SK-N-DZ (cell line): ENCODE measurements at places on chromosomes 6 and 20.

DNA sequence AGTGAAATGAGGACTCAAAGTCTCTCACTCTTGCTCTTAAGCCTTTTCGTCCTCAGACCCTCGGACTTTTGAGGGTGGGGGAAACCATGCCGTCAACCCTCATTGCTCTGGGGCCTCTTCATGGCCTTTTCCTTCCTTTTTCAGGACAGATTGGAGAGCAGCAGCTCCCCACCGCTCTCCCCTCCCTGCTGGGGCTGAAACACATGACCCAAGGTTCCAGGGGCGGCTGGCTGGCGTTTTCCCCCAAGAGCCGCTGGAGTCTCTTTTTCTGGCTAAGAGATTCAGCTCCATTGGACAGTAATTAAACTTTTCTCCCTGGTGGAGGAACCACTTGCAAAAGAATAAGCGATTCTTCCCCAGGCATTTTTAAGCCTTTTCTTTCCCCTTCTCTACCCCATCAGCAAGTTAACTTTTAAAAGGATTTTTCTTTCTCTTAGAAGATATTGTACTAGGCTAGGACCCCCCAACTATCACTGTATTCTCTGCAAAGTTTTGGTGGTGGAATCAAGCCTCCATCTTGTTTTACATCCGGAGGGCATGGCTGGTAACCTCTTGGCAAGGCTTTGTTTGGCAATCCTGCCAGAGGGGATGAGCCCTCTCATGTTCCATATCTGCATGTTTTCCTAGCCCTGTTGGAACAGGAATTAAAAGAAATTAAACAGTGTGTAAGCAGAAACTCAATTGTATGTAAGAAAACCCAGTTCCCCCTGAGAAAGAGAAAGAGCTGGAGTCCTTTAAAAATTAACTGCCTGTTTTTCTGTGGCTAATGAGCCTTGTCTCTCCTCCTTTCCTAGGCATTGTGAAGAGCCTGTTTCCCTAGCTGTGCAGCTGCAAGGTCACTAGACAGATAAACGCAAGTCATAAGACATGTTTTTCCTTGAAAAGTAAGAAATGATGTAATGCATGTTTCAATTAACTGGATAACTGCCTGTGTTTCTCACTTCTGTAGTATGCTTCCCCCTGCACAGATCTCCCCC lies 100.8 kb upstream of the GPR6 start:
- no peak for DNase-seq

GRCh38 chr6:41071501-41071922 lies 644 bp downstream of the OARD1 start:
- DNase-seq, result no peak

GRCh38 chr20:11350126-11351005 lies 567.3 kb upstream of the BTBD3 start:
- no peak for DNase-seq

DNA sequence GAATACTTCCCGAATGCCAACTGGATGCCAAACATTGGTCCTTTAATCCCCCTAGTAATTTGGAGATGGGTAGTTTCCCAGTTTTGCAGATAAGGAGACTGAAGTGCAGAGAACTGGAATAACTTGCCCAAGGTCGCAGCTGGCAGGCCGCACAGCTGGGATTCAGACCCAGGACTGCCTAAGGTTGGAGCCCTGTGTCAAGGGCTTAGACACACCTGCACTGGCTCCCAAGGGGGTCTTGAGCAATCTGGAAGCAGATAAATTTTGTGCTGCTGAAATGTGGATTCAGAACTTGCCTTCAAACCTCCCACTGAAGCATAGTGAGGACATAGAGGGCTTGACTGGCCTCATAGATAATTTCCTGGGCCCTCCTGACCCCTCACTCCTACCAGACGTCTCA lies 30.5 kb downstream of the FOXP4 start:
- no peak for DNase-seq

DNA sequence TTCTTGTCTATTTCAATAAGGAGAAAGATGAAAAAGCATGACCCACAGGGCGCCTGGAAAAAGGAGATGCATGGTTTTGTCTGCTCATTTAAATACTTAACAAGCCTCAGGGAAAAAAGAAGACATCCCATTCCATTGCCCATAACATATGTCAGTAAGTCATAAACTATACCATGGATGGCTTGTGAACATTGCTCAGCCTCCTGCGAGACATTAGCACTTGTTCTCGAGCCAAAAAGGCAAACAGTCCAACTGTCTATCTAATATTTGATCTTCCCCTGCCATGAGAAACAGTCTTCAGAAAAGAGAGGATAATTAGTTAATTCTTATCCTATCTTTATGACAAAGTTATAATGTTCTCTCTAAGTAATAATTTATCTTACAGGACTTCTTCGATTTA lies 527.4 kb downstream of the HACE1 start:
- no peak for DNase-seq

DNA sequence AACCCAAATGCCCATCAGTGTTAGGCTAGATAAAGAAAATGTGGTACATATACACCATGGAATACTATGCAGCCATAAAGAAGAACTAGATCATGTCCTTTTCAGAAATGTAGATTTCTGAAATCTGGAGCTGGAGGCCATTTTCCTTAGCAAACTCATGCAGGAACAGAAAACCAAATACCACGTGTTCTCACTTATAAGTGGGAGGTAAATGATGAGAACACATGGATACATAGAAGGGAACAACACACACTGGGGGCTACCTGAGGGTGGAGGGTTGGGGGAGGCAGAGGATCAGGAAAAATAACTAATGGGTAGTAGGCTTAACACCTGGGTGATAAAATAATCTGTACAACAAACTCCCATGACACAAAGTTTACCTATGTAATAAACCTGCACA lies 188.9 kb upstream of the PRND start:
- DNase-seq, result no peak

DNA sequence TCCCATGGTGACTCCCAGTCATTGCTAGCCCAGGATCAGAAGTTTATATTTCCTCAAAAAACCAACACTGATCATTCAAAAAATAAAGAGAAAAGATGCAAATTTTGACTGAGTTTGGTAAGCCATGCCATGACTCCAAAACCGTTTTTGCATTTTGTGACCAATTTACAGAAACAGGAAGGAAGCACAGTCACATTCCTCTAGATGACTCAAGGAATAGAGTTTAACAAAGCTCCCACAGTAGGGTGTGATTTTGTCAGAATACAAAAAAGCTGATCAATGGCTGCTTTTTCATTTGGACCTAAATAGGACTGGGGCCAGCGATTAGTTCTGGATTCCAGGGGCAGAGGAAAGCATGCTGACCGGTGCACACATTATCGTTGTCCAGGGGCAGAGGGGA lies 179.4 kb upstream of the AFDN start:
- DNase-seq, result no peak

DNA sequence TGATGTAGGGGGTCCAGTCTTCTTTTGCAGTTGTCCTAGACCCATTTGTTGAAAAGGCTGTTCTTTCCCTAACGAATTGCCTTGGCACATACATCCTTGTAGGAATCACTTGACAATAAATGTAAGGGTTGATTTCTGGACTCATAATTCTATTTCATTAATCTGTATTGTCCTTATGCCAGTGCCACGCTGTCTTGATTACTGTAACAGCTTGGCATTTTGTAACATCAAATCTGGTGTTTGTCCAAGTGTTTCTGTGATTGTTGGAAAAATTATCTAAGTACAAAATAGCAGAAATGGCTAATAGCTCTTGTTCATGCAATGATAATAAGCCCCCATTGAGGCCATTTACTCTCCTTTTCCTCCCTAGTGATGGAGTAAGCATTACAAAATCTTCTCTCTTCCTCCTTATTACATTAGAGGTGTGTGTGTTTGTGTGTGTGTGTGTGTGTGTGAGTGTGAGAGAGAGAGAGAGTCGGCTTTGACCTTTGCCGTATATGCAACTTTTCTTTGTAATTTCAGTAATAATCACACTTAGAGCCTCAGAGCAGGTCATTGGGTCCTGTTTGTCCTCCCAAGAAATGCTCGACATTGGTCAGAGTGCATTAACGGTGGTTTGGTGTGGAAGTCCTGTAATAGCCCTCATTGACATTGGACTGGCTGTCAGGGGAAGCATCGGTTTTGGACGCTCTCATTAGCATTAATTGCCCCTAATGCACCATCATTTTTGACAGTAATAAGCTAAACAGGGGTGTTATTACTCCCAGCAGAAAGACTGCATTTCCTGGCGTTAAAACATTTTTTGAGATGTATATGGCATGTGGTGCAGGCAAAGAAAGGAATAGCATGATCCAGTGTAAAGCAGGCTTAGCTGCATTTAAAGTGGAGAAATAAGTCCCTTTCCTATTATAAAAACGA lies 40.7 kb upstream of the MROH8 start:
- no peak for DNase-seq

- DNase-seq, result no peak
These were observed 71.9 kb upstream of the NHSL1 start for GRCh38 chr6:138571181-138571580.

DNA sequence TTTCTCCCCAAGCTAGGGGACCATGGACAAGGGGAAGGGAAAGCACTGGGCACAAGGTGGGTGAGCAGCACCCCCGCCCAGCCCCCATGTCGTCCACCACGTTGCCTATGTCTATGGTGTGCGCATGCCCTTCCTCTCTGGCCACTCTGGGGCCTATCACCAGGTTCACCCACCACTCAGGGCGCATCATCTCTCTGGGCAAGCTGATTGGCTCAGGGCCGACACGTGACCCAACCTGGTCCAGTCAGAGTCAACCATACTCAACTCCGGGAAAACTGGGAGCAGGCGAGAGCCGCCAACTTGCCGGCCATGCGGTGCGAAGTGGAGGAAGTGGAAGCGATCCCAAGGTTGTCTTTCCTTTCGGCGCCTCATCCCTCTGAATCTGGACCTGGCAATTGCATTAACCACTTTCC lies 25.9 kb downstream of the ACSS1 start:
- no peak for DNase-seq

DNA sequence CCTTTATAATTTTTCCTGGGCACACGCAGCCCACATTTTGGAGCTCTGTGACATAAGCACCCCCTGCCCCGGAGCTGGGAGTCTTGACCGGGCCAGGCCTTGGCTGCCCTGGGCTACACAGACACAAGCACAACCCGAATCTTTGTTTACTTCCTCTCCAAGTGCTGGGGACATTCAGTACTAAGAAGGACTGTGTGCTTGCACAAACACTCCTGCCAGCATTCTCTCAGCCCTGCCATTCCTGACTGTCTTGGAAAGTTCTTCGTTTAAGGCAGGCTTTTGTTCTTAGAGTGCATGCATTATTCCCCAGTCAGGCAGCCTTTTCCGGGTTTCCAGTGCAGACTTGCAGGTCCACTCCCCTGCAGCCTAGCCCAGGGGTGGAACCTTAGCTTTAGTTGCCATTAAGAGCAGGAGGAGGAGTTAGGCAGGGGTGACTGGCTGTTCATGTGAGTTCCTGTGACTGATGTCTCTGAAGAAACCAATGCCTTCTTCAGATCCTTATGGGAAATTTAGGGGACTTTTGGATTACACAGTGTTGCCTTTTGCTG lies 28.6 kb downstream of the FOXO3 start:
- peak; percentile 26 for DNase-seq

- peak; percentile 35 for DNase-seq
These were observed 167.4 kb downstream of the SASH1 start for GRCh38 chr6:148509800-148510581.

DNA sequence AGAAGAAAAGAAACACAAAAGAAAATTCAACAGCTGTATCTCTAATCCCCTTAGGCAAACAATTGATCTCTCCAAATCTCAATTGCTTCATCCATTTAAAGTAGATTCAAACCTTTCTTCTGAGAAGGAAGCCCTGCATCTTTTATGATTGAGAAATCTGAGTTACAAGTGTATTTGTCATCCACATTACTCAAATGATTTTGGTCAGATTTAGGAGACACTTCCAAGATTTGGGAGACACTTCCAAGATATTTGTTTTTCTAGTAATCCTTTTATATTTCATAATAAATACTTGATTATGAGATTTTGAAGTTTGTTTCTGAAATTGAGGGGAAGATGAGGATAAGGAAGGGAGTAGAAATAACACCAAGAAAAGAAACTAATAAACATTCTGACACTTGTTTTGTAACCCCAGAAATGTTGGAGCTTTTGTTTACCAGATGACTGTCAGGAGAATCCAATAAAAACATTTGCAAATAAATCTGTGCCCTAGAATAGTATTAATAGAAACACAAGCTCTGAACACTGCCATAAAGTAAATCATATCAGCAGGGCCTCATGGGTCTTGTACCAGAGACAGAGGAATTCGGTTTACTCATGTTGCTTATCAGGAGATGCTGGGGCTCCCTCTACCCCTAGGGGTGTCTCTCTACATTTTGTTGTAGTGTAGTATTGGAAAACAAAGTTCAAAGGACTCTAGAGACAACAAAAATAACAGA lies 314.3 kb upstream of the NT5E start:
- DNase-seq, result no peak

DNA sequence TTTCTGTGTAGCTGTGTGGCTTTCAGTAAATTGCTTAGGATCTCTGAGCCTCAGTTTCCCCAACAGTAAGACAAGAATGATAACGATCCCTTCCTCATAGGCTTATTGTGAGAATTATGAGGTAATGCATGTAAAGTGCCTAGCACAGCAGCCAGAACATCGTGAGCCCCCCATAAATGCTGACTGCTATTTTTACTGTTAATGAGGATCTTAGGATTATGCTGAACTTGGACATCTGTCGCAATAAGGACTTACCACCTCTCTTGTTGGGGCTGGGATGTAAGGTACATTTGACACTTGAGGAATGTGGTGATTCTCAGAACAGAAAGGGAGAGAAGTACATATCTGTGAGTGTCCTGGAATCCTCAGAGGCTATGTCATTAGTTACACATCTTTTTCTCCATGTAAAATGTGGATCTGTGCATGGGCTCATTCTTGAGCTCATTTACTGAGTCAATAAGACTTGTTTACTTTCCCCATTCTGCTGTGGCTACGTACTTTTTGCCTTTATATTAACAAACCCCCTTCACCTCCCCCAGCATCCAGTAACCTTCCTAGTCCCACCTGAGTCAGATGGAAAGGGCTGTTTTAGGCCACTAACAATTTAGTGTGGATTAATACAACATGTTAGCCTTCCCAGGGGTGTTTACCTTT lies 64.4 kb upstream of the PLEKHG1 start:
- no peak for DNase-seq
